ENCODE measurements at places on chromosomes 12 and 14.
A peak's percentile ranks its signal among the peaks of the same experiment; 100 is the strongest.

DNA sequence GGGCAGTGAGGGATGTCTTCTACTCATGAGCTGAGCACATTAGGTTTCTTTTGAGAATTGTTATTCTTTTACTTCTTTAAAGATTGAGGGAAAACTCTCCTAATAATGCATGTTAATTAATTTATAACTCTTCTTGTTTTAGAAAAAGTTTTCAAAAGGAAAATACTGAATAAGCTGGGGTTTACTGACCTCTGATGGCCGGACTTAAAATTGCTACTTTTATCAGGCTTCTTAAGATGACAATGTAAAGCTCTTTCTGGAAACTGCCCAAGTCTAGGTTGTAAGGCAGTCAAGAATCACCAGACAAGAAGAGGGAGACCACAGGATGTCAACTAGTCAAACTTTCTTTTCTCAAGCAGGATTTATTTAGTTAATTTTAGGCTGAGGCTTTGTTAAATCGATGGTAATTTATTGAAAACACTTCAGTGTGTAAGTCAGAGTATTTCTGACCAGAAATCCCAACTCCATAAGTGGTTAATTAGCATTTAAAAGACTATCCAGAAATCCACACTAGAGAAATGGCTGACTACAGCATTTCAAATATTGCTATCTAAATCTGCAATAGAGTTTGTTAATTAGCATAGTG is 82.1 kb downstream of the AVPR1A start:
- no peak for DNase-seq

DNA sequence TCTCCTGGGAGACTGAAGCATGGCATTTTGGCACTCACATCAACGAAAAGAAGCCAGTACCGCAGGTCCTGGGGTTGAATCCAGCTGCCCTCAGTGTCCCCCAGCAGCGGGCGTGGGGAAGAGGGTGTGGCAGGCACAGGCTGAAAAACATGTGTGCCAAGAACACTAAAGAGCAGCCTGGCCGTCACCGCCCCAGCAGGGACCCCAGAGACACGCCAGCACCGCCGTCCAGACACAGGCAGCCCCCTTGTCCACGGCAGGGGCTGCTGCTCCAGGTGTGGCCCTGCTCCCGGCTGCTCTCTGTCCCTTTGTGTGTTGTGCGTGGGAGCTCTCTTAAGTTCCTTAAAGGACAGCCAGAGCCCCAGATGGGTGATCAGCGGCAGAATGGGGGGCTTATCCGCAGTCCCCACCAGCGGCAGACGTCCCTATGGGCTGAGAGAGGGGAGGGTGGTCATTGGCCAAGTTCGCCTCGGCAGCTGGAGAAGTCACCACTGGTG is 556 bp downstream of the PHETA1 start:
- peak; percentile 6 for DNase-seq

DNA sequence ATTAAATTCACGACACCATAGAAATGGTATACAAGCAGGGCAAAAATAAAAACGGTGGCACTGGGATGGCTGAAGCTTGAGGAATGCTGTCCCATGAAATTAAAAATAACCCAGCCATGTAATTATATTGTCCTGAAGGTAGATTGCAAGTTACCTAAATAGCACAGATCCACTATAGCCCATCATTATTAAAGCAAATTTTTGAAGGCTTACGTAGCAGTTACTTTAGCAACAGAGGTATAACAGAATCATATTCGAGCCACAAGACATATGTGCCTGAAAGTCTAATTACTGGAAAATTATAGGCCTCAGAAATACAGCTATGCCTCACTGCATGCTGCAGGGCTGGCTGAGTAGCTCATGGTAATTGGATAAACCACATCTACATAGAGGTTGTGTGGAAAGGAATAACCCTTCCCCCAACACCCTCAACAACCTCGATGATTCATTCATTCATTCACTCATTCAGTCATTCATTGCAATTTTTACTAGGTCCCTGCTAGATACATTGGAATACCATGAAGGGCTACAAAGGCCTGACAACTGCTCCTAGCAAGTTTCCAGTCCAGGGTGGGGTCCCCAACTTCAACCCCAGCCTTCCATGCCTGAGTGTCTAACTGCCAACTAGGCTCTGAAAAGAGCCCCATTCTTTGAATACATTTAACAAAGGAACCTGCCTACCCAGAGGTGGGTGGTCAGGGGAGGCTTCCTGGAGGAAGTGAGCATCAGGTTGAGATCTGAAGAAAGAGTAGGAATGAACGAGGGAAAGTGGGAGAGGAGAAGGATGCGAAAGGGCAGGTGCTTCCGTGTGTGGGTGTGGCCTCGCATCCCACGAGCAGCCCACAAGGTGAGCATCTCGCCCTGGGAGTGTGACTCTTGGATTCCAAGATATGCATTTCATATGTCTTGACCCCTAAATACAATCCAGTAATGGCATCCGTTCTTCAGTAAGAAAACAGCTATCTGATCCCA is 18.0 kb upstream of the CMKLR1 start:
- DNase-seq: no peak

- DNase-seq: no peak
These were observed 219.3 kb downstream of the TRHDE start for GRCh38 chr12:72491426-72491825.

- no peak for DNase-seq
These were observed 224.3 kb upstream of the AMIGO2 start for GRCh38 chr12:47303995-47304560.

- DNase-seq: no peak
These were observed 506 bp downstream of the TMEM132D start for GRCh38 chr12:129903092-129903945.

DNA sequence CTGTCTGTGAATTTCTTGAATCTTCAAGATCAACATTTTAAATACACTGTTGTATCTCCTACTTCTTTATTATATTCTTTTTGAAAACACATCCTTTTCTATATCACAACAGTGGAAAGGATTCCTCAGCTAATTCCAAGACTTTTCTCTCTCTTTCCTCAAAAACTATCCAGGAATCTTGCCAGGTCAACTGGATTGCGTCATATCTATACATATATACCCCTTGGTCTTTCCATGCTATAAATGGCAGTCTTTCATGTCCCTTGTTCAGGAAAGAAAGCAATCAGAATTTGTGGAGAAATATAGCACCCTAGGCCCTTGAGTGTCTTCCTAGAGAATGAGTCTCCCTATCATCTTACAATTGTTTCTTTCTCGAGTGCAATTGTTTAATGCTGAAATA is 149.0 kb downstream of the KCNA5 start:
- DNase-seq: no peak

All from activated CD4-positive, alpha-beta T cell treated with anti-CD3 and anti-CD28 coated beads for 48 hours (primary cell).